ENCODE measurements at places on chromosomes 7 and 10.

- no peak for DNase-seq
Observed at GRCh38 chr10:43375401-43376020, 4.1 kb downstream of the FXYD4 start.

- no peak for DNase-seq
Observed at GRCh38 chr7:91551377-91552175, 287.3 kb downstream of the FZD1 start.

- no peak for DNase-seq
Observed at GRCh38 chr7:46129831-46130230, 208.8 kb upstream of the IGFBP3 start.

DNA sequence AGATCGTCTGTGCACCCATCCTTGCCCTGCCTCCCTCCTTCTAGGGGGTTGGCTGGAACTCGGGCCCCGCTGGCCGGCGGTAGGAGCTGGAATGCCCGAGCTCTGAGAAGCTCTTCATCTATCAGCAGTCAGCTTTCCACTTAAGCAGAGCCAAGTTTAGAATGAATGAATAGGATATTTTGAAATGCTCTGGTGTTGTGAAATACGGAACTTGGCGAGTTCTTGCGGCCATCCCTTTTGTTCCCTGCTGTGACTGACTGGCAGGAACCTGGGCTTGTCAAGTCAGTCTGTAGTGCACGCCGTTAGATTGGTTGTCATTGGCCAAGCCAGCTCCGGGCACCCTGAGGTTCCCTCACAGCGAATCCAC lies 33.3 kb downstream of the FOXK1 start:
- no peak for DNase-seq

DNA sequence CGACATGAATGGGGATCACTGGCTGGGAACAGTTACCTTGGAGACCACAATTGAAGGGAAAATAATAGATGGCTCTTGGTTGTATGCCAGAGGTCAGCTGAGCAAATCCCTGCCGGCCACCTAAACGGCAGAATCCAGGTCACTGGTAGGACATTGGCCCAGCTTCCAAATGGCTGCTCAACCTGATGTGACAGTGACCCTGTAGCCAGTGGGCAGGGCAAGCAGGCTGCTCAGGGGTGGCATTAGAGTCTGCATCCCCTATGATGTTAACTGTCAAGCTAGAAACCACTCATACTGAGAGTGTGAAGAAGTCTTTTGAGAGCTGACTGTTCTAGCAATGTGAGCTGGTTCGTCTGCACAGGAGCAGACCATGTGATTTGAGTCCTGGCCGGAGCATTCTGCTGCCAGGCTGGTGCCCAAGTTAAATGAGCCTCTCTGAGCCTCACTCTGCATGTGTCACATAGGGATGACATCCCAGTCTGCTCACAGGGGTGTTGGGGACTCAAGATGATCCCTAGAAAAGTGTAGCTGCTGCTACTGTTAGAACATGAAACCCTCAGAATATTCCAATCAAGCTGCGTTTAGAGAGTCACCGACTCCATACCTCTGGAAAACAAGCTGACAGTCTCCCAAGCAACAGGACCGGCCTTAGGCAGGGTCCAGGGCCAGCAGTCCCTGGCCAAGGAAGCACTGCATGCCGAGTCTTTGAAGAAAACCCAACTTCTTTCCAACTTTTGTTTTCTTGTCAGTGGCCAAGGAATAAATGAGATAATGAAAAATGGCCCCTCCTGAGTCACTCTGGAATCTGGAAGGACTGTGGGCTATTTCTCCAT lies 69.7 kb downstream of the VWA2 start:
- DNase-seq = no peak

- DNase-seq = no peak
Observed at GRCh38 chr7:90763108-90763507, 167.0 kb downstream of the CDK14 start.

DNA sequence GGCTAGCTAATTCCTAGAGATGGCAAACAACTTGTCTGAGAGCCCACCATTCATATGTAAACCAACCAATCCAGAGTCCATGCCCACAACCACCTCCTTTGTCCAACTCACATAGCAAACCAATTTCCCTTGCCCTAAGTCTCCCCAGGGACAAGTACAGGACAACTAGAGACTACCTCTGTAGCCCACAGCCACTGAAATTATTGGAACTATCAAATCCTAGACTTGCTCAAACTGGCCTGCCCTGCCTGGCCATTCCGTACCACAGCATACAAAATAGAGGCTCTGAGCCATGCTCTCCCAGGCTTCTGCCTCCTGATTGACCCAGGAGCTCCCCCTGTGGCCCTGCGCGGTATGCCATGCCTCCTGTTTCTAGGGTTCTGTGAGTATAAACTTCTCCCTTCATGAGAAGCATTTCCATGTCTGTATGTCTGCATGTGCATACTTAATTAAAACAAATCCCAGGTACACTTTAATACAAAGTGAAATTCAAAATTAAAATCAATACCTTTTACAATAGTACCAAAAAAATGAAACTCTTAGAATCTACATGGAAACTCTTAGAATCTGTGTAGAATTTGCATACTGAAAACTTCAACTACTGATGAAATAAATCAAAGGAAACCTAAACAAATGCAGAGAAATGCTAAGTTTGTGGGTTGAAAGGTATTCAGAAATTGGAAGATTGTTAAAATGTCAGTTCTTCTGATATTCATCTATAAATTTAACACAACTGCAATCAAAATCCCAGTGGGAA lies 4.0 kb upstream of the HECW1 start:
- DNase-seq = peak; percentile 45

DNA sequence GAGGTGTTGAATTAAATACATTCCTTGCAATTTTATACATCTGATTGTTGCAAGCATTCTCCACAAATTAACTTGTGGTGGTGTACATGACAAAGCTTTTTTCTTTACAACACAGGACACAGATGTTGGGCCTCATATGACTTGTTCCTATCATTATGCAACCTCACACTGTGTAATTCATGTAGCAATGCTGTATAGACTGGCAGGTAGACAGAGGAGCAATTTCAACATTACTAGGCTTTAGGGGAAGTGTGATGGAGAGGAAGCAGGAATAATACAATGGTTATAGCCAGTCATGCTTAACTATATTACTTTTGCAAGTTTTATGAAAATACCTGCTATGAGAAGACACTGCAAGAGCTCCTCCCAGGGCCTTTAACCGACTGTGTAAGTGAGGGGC lies 832.1 kb downstream of the CNTNAP2 start:
- DNase-seq = no peak

DNA sequence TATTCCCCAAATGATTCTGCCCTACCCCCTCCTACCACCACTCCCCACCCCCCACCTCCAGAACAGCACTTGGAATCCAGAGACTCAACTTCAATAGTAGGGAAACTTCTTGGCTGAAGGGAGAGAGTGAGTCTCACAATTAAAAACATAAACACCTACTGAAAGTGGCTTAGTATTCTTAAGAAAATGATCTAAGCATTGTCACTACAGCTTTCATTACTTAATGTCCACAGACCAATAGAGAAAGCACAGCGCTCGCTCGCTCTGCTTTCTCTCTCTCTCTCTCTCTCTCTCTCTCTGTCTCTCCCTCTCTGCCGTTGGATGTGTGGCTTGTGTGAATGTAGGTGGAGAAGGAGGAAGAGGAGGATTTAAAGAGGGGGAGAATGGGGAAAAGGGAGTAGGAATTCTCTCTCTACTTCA lies 1.5 kb upstream of the SEMA3A start:
- DNase-seq = no peak

DNA sequence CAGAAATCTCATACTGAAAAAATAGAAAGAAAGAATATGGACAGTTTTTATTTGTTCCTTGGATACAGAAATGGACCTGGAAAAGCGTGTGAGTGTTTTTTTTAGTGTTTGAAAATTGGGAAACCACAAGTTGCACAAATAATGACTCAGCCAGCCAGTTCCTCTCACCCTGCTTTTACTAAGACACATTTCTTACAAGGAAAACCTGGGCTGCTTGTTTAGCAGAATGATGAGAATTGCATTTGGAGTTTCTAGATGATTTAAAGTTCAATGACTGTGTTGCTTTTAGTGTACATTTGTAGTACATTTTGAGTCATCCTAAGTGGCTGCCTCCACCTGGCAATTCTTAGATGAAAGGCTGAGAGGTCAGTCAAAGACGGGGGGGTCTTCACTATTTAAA lies 218.7 kb downstream of the ABCA13 start:
- no peak for DNase-seq

DNA sequence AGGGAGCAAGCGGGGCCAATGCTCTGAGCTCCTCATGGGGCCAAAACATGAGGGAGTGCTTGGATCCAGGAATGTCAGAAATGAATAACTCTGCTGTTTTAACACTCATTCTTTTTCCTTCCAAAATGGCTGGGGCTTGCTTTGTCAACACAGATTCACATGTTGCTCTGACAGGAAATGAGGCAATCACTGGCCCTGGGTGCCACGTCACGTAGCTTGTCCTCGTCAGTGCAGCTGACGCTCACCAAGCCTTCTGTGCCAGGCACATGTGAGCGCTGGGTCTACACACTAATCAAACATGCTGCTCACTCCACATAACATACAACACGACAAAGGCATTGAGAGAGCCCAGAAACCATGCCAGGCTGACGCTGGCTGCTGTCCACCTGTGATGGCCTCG lies 198.9 kb downstream of the WDR37 start:
- no peak for DNase-seq

DNA sequence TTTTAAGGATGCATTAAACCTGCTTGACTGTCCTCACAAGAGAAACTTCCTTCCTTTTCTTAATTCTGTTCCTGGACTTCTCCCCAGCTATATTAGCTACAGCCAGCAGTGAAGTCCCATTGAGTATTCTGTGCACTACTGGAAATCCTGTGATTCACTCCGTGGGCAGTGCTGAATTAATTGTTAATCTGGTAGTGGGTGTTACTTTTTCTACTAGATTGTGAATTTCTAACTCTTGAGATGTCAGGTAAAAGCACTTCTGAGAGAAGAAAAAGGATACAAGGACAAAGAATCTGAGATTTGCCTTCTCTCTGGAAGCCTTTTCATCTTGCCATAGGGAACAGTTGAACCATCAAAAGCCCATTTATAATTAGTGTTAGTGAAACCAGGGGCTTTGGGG lies 33.9 kb downstream of the CYCS start:
- DNase-seq = no peak

GRCh38 chr10:118447478-118448270 lies 105.5 kb upstream of the FAM204A start:
- DNase-seq = no peak

GRCh38 chr10:2897619-2898508 lies 169.5 kb upstream of the PFKP start:
- DNase-seq = no peak

- DNase-seq = peak; percentile 54
Observed at GRCh38 chr7:138001529-138002095, at the start of gene CREB3L2. TSS of gene CREB3L2 (minus strand) at chr7:138002086. CDS start at chr7:138001705, 381 bp downstream.

DNA sequence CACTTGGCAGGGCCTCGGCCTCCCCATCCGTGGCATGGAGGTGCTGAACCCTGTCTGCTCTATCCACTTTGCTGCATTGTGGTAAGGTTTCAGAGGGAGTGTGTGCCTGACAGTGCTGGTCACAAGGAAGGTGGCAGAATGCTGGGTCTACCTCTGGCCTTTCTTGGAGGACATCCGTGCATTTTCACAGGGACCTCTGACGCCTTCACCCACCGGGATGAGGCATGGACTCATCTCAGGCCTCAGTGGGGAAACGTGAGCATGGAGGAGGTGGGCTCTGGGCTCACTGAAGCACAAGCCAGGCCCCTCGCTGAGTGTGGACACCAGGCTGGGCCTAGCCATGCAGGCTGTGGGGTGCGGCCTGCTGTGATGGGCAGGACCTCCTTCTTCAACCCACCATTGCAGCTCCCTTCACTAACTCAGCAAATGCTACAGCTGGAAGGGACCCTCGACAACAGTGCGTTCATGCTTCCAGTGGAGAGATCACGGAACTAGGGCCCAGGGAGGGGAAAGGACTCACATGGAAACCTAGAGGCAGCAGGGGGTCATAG lies 8.6 kb downstream of the TBATA start:
- peak; percentile 12 for DNase-seq

DNA sequence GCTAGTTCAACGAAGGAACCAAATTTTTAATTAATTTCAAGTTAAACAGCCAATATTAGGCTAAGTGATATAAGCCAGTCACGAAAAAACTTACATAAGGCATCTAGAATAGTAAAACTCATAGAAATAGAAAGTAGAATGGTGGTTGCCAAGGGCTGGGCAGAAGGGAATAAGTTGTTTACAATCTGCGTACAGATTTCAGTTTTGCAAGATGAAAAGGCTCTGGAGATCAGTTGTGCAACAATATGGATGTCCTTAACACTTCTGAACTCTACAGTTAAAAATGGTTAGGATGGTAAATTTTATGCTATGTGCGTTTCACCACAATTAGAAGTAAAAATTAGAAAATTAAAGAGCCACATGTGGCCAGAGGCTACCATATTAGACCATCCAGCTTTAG lies 13.3 kb downstream of the SCRN1 start:
- no peak for DNase-seq

- no peak for DNase-seq
Observed at GRCh38 chr10:51487576-51487975, 211.8 kb downstream of the CSTF2T start.

- DNase-seq = no peak
Observed at GRCh38 chr7:140542228-140542603, 62.9 kb upstream of the MKRN1 start.

GRCh38 chr7:150897502-150898474 lies 45.5 kb downstream of the AOC1 start:
- no peak for DNase-seq

GRCh38 chr10:21314111-21314626 lies 211.3 kb downstream of the SKIDA1 start:
- no peak for DNase-seq

- DNase-seq = no peak
Observed at GRCh38 chr7:14888962-14889361, 13.6 kb downstream of the DGKB start.

GRCh38 chr7:125122173-125122572 lies 192.5 kb upstream of the POT1 start:
- DNase-seq = no peak

DNA sequence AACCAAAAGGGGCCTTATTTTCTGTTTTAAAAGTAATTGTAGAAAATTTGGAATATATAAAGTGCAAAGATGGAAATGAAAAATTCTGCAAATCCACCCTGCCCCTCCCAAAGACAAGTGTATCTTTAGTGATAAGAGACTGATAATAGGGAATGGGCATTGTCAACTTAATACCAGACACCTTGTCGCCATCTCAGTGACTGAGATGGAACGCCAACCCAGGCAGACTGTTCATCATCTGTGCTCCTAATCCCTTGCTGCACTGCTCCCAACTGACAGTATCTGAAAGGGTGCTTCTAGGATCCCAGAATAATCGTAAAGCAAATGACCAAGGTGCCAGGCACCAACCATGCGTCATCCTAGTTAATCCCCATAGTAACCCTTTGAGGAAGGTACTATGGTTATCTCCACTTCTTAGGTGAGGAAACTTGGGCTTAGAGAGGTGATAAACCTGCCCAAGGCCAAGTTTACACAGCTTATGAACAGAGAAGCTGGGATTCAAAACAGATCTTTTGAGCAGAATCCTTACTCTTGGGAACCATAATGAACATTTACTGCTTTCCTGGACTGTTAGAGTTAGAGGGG lies 583.7 kb downstream of the GATA3 start:
- DNase-seq = no peak

- no peak for DNase-seq
Observed at GRCh38 chr10:86599729-86600128, 54.6 kb upstream of the OPN4 start.

All from breast epithelium (tissue), 4 donors.